Central memory CD4-positive, alpha-beta T cell (primary cell): ENCODE measurements at places on chromosomes 5 and 9.

- DNase-seq = no peak
These were observed 131.3 kb downstream of the DOCK2 start for GRCh38 chr5:169768416-169768815.

GRCh38 chr9:83636813-83637212 is 13.9 kb downstream of the IDNK start:
- no peak for DNase-seq

DNA sequence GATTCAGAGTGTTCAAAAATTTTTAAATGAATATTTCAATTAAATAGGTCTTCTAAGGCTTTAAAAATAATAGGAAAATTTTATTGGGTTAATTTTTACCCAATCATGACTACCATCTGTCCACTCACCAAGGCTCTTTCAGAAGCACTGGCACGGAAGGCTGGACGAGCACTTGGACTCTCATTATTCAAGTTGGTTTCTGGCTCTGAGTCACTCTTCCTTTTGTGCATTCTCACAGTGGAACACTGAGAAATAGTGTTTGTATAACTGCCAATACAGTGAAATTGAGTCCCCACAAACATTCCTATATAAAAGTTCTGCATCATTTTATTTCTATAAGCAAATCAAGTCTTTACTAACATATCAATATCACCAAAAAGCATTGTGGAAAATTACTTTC is 1149.0 kb downstream of the EFNA5 start:
- DNase-seq = no peak

GRCh38 chr9:16304301-16304700 is 566.2 kb downstream of the BNC2 start:
- DNase-seq = no peak

DNA sequence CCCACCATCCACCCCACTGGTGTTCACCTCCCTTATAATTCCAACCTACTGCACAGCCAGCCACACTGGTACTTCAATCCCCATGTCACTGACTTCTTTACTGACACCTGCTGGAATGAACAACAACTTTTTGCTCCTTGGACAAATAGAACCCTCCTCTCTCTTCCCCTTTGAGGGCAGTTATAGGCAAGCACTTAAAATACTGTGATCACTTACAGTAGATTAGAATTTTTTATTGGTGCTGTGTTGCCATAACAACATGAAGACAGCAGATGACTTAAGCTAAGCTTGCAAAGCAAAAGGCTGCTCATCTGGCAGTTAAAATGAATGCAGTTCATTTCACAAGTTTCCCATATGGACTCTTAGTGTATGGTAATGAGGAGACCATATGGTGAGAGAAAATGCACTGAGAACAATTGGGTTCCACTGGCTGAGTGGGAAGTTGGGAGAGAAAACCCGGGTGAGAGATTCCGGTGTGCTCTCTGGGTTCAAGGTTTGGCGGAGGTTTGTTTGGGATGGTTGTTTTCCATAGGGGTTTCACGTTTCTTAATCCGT is 374.3 kb downstream of the EBF1 start:
- no peak for DNase-seq

DNA sequence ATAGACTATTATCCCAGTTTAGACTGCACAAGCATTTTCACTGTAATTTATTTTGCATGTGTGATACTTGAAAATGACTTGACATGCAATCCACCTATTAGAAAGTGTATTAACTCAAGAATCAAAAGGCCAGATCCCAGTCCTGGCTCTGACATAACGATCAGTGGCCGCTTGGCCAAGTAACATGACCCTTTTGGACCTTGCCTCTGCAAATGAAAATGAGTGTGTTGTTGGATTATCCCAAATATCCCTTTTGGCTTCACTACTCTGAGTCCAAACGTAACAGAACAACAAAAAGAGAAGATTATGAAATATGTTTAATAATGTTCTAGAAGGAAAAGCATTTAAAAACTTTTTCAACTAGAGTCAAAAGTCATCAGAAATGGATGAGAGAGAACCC is 19.0 kb downstream of the DMGDH start:
- no peak for DNase-seq

GRCh38 chr9:17942498-17942897 is 363.6 kb downstream of the SH3GL2 start:
- no peak for DNase-seq

DNA sequence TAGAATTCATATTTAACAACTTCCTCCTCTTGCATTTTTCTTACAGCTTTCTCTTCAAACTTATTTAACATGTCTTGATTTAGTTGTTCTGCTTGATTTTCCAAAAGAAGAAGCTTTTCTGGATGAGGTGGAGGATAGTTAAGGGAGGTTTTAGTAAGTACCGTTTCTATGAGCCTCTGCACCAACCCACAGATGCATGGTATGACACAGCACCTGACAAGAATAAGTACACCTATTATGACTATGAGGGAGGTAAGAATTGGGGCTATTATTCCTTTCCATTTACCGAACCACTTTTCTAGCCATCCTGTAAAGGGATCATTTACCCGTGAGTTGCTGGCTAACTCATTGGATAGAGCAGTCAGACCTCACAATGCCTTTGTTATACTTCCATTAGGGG is 2.5 kb upstream of the HMGCS1 start:
- no peak for DNase-seq

GRCh38 chr9:28853477-28853876 is 1280.2 kb upstream of the C9orf72 start:
- DNase-seq = no peak

DNA sequence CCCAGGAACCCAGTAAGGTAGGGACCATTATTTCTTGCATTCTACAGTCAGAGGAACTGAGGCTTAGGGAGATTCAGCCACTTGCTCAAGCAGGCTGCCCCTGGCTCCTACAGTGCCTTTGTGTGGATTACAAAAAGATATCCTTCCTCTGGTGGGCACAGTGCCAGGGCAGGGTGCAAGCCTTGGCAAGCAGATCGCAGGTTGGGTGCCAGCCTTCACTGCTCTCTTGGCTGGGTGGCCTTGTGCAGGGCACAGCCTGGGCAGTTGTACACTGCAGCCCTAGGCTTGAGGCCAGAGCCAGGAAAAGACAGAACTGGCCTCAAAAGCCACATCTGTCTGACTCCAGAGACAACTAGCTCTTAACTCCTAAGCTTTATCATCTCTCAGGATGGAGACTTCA is 15.0 kb downstream of the DOCK2 start:
- no peak for DNase-seq

GRCh38 chr5:109916481-109917153 is 226.9 kb downstream of the MAN2A1 start:
- DNase-seq = no peak

DNA sequence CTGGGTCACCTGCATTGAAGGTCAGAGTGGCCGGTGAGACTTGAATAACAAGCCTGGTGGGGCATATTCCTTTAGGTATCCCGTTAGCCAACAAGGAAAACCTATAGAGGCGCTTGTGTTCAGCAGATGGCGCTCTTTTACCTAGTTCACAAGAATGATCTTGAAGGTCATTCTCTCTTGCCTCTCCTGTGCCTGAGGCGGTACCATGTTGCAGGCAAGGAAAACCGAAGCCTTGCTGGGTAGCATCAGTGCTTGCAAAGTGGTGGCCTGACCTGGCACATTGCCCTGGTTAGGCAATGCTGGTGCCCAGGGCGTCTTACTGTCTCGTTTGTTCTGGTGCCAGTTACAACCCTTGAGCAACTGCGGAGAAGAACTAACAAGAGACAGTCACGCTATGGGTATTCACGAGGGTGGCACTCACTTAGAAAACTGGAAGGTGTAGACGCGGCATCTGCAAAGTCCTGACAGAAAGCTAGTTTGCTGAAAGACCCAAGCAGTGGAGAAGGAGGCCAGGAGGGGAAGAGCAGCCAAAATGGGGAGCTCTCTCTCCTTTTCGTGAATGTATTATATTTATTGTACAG is 56.7 kb downstream of the AOPEP start:
- DNase-seq = peak; percentile 8
